Effector memory CD4-positive, alpha-beta T cell (primary cell): ENCODE measurements at places on chromosomes 1 and 21.

DNA sequence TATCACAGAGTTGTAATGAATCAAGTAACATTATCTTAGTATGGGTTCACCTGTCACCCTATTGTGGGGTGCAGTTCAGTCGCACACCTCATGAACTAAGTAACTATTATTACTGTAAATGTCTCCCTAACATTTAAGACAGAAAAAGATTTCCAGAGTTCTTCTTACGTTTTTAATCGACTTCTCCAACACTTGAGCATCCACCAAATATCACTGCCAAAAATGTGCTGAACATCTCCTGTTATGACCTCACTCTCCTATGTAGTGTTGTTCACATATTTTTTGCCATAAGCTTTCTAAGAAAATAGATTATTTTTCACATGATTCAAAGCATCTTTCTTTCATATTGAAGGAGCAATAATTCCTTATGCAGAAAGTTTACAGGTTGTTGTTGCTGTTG is 1.3 kb downstream of the TTLL7 start:
- peaks cover 8% of the 10 kb centered on the region for H3K27me3 ChIP-seq
- no peak overlapping the region for H3K27ac ChIP-seq
- peaks cover 5% of the 10 kb centered on the region for H3K4me1 ChIP-seq

DNA sequence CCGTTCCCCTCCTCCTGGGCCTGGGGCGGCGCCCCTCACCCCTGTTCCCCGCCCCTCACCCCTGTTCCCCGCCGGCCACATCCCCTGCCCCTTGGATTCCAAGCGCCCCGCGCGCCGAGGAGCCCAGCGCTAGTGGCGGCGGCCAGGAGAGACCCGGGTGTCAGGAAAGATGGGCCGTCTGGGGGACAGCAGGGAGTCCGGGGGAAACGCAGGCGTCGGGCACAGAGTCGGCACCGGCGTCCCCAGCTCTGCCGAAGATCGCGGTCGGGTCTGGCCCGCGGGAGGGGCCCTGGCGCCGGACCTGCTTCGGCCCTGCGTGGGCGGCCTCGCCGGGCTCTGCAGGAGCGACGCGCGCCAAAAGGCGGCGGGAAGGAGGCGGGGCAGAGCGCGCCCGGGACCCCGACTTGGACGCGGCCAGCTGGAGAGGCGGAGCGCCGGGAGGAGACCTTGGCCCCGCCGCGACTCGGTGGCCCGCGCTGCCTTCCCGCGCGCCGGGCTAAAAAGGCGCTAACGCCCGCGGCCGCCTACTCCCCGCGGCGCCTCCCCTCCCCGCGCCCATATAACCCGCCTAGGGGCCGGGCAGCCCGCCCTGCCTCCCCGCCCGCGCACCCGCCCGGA is at the start of gene TP73:
TP73 (plus strand) TSS at position 587 of the 618 bp plus-strand sequence. CDS start 29,850 bp downstream, outside the sequence.
- H3K27ac ChIP-seq, result no peak within 1 kb of the TSS
- no peak for DNase-seq
- H3K36me3 ChIP-seq, result peaks cover 3% of the 10 kb centered on the region
- H3K4me1 ChIP-seq, result peaks cover 35% of the 10 kb centered on the region
- peaks cover 32% of the 10 kb centered on the region for H3K27me3 ChIP-seq
- H3K4me3 ChIP-seq, result peak within 1 kb of the TSS; percentile 34

GRCh38 chr1:167601442-167602383 is 28.3 kb upstream of the RCSD1 start:
- DNase-seq, result no peak
- peak overlapping the region; percentile 14 for H3K27ac ChIP-seq
- no peaks in the 10 kb centered on the region for H3K36me3 ChIP-seq
- peak overlapping the region; percentile 16 for H3K4me3 ChIP-seq

DNA sequence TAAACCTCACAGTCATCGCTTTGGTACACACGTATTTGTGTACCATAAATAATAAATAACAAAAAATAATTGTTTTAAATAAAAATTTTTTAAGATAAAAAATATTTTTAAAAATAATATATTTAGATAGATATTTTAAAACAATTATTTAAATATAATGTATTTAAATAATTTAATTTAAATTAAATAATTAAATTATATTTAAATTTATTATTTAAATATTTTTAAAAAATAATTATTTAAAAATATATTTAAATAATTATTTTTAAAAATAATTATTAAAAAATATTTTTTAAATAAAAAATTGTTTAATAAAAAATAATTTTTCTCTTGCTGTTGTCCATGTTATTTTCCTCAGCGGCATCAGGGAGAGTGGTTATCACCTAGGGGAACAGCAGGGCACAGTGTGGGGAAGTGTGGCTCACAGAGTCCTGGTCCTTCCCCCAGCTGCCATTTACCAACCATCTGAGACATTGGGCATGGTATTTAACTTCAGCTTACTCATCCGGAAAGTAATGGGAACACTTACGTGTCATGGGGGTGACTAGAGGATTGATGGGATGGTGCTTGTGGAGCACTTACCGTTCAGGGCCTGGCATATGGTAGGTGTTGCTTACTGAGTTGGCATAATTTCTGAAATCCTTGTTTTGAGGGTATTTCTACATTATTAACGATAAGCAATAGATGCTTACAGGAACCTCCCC is 92.9 kb upstream of the TSPAN2 start:
- no peaks in the 10 kb centered on the region for H3K36me3 ChIP-seq
- DNase-seq, result no peak
- no peak overlapping the region for H3K27ac ChIP-seq
- no peaks in the 10 kb centered on the region for H3K4me1 ChIP-seq

- no peaks in the 10 kb centered on the region for H3K36me3 ChIP-seq
- H3K27ac ChIP-seq, result no peak overlapping the region
- H3K4me1 ChIP-seq, result no peaks in the 10 kb centered on the region
Measured at GRCh38 chr1:193806079-193807048, 620.0 kb upstream of the B3GALT2 start.

DNA sequence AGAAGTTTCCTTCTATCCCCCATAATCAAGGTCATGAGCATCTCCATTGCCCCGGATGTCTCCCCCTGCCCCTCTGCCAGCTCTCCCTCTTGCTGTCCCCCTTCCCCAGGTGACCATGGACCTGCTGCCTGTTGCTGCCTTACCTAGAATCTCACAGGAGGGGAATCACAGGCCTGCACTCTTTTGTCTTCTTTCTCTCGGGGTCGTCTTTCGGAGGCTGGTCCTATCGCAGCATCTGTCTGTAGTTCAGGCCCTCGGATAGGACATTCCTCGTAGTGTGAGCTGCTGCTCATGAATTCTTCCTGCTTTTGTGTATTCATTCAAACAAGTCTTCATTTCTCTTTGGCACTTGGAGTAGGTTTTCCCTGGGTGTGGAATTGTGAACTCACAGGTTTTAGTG is 39.9 kb upstream of the ACTRT2 start:
- no peak for DNase-seq
- H3K4me1 ChIP-seq, result no peaks in the 10 kb centered on the region
- no peak overlapping the region for H3K27ac ChIP-seq
- H3K27me3 ChIP-seq, result no peaks in the 10 kb centered on the region
- H3K36me3 ChIP-seq, result no peaks in the 10 kb centered on the region

DNA sequence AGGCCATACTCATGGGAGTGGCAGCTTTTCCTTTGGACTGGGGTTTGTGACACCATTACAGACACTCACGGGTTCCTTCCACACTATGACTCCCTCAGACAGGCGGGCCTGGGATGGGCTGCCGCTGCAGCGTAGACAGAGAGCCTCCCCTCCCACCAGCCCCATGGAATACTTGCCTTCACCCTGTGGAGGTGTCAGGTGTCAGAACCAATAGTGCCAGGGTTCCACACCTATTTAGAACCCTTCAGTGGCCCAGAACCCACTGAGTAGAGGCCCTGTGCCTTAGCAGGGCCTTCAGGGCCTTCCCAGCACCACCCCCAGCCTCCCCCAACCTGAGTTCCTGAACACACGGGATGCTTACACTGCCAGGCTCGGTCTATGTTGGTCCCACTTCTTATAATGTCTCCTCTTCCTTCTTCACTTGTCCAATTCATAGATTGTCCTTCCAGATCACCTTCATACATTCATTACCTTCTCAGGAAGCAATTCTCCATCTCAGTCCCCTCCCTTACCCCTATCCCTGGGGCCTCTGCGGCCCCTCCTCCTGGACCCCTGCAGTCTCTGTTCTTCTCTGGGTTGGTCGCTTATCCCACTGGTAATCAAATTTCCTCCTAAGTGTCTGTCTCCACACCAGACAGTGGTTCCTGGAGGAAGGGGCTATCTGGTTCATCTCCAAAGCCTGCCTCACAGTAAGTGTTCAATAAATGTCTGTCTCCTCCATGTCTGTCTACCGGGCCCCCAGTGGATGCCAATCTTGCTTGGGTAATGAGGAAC is 1.4 kb upstream of the RHBG start:
- peaks cover 22% of the 10 kb centered on the region for H3K27me3 ChIP-seq
- no peak overlapping the region for H3K4me3 ChIP-seq
- H3K36me3 ChIP-seq, result no peaks in the 10 kb centered on the region
- DNase-seq, result no peak

DNA sequence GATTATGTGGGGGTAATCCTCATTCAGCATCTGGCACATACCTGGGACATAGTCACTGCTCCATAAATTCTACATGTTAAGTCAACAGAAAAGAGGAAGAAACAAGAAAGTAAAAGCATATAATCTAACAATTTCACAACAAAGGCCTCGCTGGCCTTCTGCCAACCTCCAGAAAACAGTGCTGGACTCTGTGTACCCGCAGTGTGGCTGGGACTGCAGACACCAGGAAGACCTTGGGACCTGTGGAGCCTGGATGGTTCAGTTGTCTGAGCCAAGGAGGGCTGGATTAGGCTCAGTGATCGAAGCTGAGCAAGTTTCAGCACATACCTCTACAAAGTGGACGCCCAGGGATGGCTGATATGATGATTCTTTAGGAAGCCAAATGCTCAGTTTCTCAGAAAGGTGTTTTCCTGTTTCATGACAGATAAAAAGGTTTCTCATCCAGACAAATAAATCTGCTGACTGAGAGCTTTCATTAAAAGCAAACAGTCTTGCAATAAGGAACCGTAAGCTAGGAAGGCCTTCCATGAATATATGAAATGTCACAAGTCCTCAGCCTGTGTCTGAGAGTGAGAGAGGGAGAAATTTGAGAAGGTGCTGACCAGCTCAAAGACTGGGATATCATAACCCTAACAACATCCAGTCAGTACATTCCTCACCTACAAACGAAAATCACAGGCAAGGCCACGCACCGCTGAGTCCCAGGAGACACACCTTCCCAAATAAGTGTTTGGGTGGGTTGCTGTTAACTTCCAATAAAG is 48.4 kb downstream of the CAPZB start:
- peak overlapping the region; percentile 24 for H3K27ac ChIP-seq
- H3K27me3 ChIP-seq, result no peaks in the 10 kb centered on the region
- no peak for DNase-seq

GRCh38 chr1:7636795-7637526 is 134.1 kb upstream of the VAMP3 start:
- no peaks in the 10 kb centered on the region for H3K4me1 ChIP-seq
- H3K4me3 ChIP-seq, result no peak overlapping the region
- no peak for DNase-seq
- no peaks in the 10 kb centered on the region for H3K36me3 ChIP-seq
- no peak overlapping the region for H3K27ac ChIP-seq

DNA sequence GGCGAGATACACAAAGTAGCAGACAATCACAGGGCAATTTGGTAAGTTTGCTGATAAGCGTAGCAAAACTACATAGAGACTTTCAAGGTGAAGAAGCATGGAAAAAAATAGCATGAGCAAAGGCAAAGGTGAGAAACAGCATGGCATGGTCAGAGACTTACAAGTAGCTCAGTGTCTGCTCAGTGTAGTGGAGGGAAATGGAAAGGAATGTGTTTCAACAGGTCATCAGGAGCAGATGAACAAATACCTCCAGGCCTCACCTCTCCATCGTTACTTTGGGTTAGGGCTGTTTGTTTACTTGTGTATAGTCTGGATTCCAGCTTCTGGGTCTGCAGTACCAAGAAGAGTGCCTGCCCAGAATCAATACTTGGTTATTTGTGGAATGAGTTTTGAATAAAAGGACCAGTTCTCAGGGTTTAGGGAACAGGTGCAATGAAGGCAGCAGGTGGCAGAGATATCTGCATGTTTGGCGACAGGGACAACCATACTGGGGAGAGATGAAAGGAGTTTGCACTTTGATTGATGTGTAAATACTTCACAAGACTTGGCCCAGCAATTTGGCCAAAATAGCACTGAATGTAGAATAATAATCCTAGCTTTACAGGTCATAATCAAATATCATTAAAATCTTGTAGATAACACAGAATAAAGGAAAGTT is 97.0 kb upstream of the FGGY start:
- DNase-seq, result no peak
- H3K4me3 ChIP-seq, result no peak overlapping the region
- H3K36me3 ChIP-seq, result no peaks in the 10 kb centered on the region
- H3K27me3 ChIP-seq, result no peaks in the 10 kb centered on the region
- H3K27ac ChIP-seq, result no peak overlapping the region

GRCh38 chr1:156259805-156260204 is 11.9 kb upstream of the PAQR6 start:
- H3K4me1 ChIP-seq, result no peaks in the 10 kb centered on the region
- peaks cover 71% of the 10 kb centered on the region for H3K36me3 ChIP-seq
- H3K27ac ChIP-seq, result peak overlapping the region; percentile 3
- no peak overlapping the region for H3K4me3 ChIP-seq

GRCh38 chr1:230052665-230053064 is 14.4 kb upstream of the GALNT2 start:
- no peaks in the 10 kb centered on the region for H3K27me3 ChIP-seq
- no peak for DNase-seq
- no peaks in the 10 kb centered on the region for H3K36me3 ChIP-seq
- H3K27ac ChIP-seq, result no peak overlapping the region

GRCh38 chr1:220950576-220950975 is 71.3 kb downstream of the HLX start:
- no peaks in the 10 kb centered on the region for H3K36me3 ChIP-seq
- H3K27ac ChIP-seq, result no peak overlapping the region
- no peaks in the 10 kb centered on the region for H3K4me1 ChIP-seq
- DNase-seq, result no peak

GRCh38 chr1:64517640-64518039 is 47.7 kb downstream of the CACHD1 start:
- H3K27me3 ChIP-seq, result no peaks in the 10 kb centered on the region
- no peaks in the 10 kb centered on the region for H3K4me1 ChIP-seq

GRCh38 chr1:208852911-208853310 is 608.7 kb upstream of the PLXNA2 start:
- H3K4me1 ChIP-seq, result no peaks in the 10 kb centered on the region
- H3K36me3 ChIP-seq, result no peaks in the 10 kb centered on the region
- no peak for DNase-seq
- H3K4me3 ChIP-seq, result no peak overlapping the region

GRCh38 chr21:17631195-17631594 is 18.5 kb upstream of the BTG3 start:
- H3K36me3 ChIP-seq, result no peaks in the 10 kb centered on the region
- DNase-seq, result no peak
- H3K4me1 ChIP-seq, result no peaks in the 10 kb centered on the region
- no peak overlapping the region for H3K27ac ChIP-seq
- H3K27me3 ChIP-seq, result no peaks in the 10 kb centered on the region
